ENCODE measurements at places on chromosomes 6 and 20.

- DNase-seq: no peak
Observed at GRCh38 chr6:28269492-28269891, 2.5 kb downstream of the ZSCAN26 start.

DNA sequence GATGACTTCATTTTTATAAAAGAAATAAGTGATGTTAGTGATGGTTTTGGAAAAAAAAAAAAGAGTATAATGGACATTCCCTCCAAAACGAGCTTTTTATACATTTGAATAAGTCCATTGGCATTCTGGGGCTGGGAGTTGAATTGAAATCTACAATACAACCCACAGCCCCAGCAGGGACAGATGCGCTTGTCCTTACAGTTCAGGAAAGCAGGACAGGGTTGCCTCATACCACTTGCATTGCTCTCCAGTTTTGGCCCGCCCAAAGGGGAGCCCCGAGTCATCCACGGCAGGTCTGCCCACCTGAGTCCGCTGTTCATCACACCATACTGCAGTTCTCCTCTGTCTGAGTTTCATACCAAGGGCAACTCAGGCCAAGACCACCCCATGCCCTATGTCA lies 46.2 kb downstream of the VAPB start:
- DNase-seq: no peak

DNA sequence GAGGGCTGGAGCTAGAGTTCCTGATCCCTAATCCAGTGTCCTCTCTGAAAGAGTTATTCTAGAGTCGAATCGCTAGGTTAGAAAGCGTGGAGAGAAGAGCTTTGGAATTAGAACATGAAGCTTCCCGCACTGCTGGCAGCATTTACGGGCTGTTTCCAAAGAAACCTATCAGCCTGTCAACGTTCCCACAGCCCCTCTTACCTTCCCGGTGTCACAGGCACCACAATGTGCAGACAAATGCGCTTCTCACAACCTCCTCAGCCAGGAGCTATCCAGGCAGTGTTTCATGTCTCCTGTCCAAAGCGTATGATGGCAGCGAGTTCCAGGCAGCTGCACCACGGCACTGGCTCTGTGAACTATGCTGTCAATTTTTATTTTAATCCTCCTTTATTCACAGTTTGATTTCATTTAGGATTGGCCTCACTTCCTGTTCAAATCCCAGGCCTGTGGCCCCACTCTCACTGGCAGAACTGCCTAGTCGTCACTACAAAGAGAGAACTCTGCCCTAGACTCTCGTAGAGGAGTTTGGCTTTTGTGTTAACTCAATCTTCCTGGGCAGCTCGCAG lies 322.8 kb upstream of the SOX4 start:
- no peak for DNase-seq

GRCh38 chr20:1376408-1377270 lies 16.2 kb downstream of the FKBP1A start:
- no peak for DNase-seq

GRCh38 chr6:74611220-74611619 lies 594.6 kb downstream of the COL12A1 start:
- DNase-seq: no peak

DNA sequence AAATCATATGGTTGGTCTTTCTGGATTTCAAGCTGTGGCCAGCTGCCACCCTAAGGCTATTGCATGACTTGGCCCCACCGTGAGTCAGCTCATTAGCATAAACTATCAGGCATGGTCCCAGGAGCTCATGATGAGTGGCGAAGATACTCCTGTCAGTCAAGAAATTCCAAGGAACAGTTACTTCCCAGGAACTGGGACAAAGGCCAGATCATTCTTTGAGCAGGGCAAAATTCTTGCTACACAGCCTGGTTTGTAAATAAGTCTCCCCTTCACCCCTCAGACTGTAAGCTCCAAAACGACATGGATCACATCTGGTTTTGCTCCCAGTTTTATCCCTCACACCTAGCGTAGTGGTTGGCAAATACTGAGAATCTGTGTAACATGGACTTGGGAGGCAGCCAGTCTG lies 33.0 kb upstream of the KIAA1586 start:
- no peak for DNase-seq

GRCh38 chr6:6614096-6614982 lies 25.8 kb downstream of the LY86 start:
- no peak for DNase-seq

DNA sequence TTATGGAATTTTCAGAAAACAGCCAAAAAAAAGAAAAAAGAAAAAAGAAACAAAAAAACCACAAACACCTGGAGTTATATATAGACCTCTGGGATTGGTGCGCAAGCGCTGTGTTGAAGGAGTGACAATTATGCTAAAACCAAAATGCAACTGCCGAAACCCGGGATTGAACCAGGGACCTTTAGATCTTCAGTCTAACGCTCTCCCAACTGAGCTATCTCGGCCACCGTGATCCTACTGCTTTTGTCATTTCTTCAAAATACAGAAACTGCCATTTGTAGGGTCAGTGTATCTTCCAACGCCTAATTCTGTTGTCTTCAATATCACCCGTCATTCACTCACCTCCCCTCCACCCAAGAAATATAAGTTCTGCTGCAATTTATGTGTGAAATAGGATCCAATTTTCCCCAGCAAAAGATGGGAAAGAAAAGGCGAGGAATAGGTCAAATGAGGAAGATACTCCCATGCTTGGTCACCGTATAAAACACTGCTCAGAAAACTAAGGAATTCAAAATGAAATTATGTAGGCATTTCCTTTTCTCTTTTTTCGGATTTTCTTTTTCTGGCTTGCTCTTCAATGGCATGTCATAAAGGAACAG lies 116.0 kb downstream of the TRIM27 start:
- DNase-seq: no peak

- DNase-seq: no peak
Observed at GRCh38 chr6:36821581-36822335, 17.5 kb downstream of the CPNE5 start.

GRCh38 chr6:88650029-88650619 lies 313.3 kb downstream of the RNGTT start:
- DNase-seq: no peak

- no peak for DNase-seq
Observed at GRCh38 chr6:5712349-5713215, 294.1 kb downstream of the NRN1 start.

DNA sequence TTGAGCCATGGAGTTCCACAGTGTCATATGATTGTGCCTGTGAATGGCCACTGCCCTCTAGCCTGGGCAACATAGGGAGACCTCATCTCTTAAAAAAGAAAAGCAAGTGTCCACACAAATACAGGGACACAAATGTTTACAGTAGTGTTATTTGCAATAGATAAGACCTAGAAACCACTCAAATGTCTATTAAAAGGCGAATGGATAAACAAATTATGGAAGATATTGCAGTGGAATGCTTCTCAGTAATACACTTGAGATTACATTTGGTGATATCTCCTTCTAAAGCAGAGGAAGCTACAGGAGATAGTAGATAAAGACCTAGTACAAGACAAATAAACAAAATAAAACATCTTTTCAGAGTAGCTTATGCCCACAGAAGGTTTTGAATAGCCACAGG lies 44.6 kb upstream of the ASCC3 start:
- DNase-seq: no peak

DNA sequence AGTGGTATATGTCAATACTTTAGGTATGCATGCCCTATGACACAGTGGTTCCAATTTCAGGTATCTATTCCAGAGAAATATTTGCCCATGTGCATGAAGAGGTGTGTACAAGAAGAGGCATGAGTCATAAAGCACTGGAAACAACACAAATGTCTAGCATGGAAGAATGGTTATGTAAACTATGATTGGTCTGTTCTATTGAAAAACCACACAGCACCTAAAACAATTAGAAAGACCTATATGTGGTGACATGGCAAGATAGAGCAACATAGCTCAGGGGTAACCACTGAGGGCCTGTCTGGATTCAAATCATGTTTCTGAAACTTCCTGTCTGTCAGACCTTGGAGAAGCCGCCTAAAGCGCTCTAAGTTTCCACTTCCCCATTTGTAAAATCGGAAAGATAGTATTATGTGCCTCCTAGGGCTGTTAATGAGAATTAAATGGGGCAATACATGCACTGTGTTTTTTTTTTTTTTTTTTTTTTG lies 76.0 kb upstream of the SHLD1 start:
- DNase-seq: no peak

- DNase-seq: no peak
Observed at GRCh38 chr6:20732896-20733295, 198.6 kb downstream of the CDKAL1 start.

GRCh38 chr6:100235631-100236030 lies 229.1 kb downstream of the SIM1 start:
- no peak for DNase-seq

- DNase-seq: no peak
Observed at GRCh38 chr6:65988006-65988405, 281.0 kb upstream of the EYS start.

DNA sequence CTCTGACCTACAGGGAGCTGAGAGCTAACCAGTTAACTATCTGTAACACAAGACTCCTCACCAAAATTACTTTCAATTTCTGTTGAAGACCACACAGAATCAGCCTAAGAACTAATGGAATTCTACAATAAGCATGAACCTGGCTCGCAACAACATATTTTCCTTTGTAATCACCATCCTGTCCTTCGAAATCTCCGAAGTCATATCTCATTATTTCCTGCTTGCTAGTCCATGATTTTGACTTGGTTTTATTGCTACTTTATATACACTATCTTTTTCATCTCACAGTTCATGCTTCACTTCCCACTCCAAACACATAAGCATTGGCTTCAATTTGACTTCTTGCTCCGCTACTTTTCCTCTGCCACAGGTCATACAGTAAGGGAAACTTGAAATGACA lies 405.8 kb upstream of the FKBP1C start:
- DNase-seq: no peak

DNA sequence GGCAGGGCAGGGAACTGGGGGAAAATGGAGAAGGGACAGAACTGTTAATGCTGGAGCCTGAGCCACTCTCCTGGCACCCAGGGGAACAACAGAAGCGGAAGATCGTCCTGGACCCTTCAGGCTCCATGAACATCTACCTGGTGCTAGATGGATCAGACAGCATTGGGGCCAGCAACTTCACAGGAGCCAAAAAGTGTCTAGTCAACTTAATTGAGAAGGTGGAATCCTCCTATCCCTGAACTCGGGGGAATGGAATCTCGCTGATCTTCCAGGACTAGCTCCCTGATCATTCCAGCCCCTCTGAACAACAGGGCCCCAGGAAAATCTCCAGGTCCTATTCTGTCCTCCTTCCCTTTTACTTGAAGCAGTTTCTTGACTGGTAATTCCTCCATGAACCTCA lies 2.0 kb downstream of the CFB start:
- no peak for DNase-seq

- DNase-seq: no peak
Observed at GRCh38 chr20:59657459-59658046, 53.2 kb downstream of the PHACTR3 start.

GRCh38 chr20:32296412-32296811 lies 19.0 kb downstream of the KIF3B start:
- no peak for DNase-seq

- DNase-seq: no peak
Observed at GRCh38 chr6:35072051-35072697, 69.0 kb downstream of the TCP11 start.

DNA sequence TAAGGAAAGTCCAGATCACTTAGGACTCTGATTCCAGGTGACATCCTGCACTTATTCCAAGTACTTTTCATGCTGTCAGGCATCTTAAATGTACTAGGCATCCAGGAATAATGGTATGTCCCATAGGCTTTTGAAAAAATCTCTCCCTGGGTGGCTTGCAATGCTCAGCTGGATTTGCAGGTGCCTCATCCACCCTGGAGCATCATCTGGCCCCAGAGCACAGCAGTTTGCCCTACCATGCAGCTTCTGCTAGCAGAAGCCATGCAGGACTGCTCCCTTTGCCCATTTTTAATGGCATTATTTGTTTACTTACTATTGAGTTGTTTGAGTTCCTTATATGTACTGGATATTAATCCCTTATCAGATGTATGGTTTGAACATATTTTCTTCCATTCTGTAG lies 45.2 kb downstream of the DZANK1 start:
- DNase-seq: no peak

GRCh38 chr20:41361757-41362747 lies 4.6 kb downstream of the EMILIN3 start:
- no peak for DNase-seq

DNA sequence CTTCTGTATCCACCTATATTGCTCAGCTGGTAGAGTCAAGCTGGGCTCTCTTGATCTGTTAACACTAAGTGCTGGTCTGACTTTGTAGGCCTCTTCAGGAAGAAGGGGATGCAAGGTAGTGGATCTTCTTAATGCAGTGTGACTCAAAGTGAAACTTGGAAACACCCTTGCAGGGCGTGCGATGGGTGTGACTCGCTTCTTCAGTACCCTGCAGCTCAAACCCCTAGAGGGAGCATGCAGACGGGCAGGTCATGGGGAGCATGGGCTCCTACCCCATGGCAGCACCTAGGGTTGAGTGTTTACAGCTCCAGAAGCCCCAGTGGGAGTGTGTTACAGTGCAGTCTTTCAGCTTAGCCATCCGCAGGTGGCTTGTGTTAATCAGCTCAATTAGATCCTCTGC lies 757 bp upstream of the SAMD3 start:
- DNase-seq: no peak

GRCh38 chr6:52317841-52318581 lies 33.5 kb upstream of the MCM3 start:
- no peak for DNase-seq
